Dermis lymphatic vessel endothelial cell (primary cell): ENCODE measurements at places on chromosomes 16 and 17. TPM values are rescaled to one million over a fixed set of nuclear protein-coding genes. Genes with fewer than 3 reads are reported as not detected.

UTS2R gene
- total RNA-seq, result not detected in 2 replicates

GNAO1 gene
- total RNA-seq, result not detected in 2 replicates

CNGB1 gene
- not detected in 2 replicates for total RNA-seq

ABCC11 gene
- total RNA-seq, result not detected in 2 replicates

SLC16A6 gene
- 0.43 and 0.54 TPM in 2 replicates for total RNA-seq

SLC52A1 gene
- under 0.01 and 0.17 TPM in 2 replicates for total RNA-seq

TPPP3 gene
- total RNA-seq, result 0.09 and 0.11 TPM in 2 replicates

KRT17 gene
- total RNA-seq, result 0.09 and 0.11 TPM in 2 replicates

CD300E gene
- total RNA-seq, result not detected in 2 replicates

CDH13 gene
- total RNA-seq, result 169 and 208 TPM in 2 replicates

TEKT3 gene
- total RNA-seq, result 0.09 TPM in 1 of 2 replicates, not detected in the other

ENPP7 gene
- total RNA-seq, result not detected in 2 replicates

JMJD8 gene
- 17.9 and 18.5 TPM in 2 replicates for total RNA-seq

COG7 gene
- 12.0 and 14.7 TPM in 2 replicates for total RNA-seq

CAVIN1 gene
- 384 and 454 TPM in 2 replicates for total RNA-seq

GINS2 gene
- total RNA-seq, result 1.4 and 1.5 TPM in 2 replicates

PABPN1L gene
- not detected in 2 replicates for total RNA-seq

C16orf46 gene
- total RNA-seq, result 0.26 and 0.54 TPM in 2 replicates

TMEM238L gene
- total RNA-seq, result not detected in 2 replicates

HES7 gene
- total RNA-seq, result not detected in 2 replicates

STH gene
- not detected in 2 replicates for total RNA-seq

SGCA gene
- total RNA-seq, result not detected in 2 replicates

CRISPLD2 gene
- 0.09 and 1.3 TPM in 2 replicates for total RNA-seq

USP36 gene
- 12.8 and 15.6 TPM in 2 replicates for total RNA-seq

KRTAP4-1 gene
- total RNA-seq, result not detected in 2 replicates

C17orf113 gene
- total RNA-seq, result 0.22 and 0.26 TPM in 2 replicates

SCNN1B gene
- 14.5 and 26.1 TPM in 2 replicates for total RNA-seq

HERPUD1 gene
- total RNA-seq, result 126 and 160 TPM in 2 replicates

C1QTNF1 gene
- total RNA-seq, result 3.0 and 10.5 TPM in 2 replicates

EMP2 gene
- total RNA-seq, result 40.5 and 44.9 TPM in 2 replicates

CASKIN2 gene
- 8.6 and 9.9 TPM in 2 replicates for total RNA-seq

SDR42E1 gene
- 1.7 and 4.5 TPM in 2 replicates for total RNA-seq

AKAP1 gene
- total RNA-seq, result 19.9 and 23.5 TPM in 2 replicates

SLC12A3 gene
- 0.09 TPM in 1 of 2 replicates, not detected in the other for total RNA-seq

TBX2 gene
- under 0.01 and 0.65 TPM in 2 replicates for total RNA-seq

COPS3 gene
- total RNA-seq, result 66.2 and 84.2 TPM in 2 replicates

PIMREG gene
- 3.9 and 4.0 TPM in 2 replicates for total RNA-seq

IL21R gene
- total RNA-seq, result 0.09 and 0.22 TPM in 2 replicates

GRAPL gene
- 35.2 and 71.3 TPM in 2 replicates for total RNA-seq

HEATR9 gene
- not detected in 2 replicates for total RNA-seq

TNFRSF13B gene
- not detected in 2 replicates for total RNA-seq

CFAP119 gene
- total RNA-seq, result 0.54 and 1.1 TPM in 2 replicates

FA2H gene
- total RNA-seq, result not detected in 2 replicates

SPATA22 gene
- 0.33 TPM in 1 of 2 replicates, not detected in the other for total RNA-seq

HOXB9 gene
- total RNA-seq, result under 0.01 and 0.43 TPM in 2 replicates
